ENCODE measurements at places on chromosomes 7 and 10. TPM values are rescaled to one million over a fixed set of nuclear protein-coding genes. Genes with fewer than 3 reads are reported as not detected.

RADIL gene
- 0.50 TPM for total RNA-seq

H2BK1 gene
- total RNA-seq = 0.76 TPM

AEBP1 gene
- 15.7 TPM for total RNA-seq

ZNF277 gene
- total RNA-seq = 14.8 TPM

CYP3A4 gene
- total RNA-seq = not detected

PCDH15 gene
- total RNA-seq = not detected

GSTK1 gene
- 255 TPM for total RNA-seq

MALSU1 gene
- 55.0 TPM for total RNA-seq

CCDC172 gene
- total RNA-seq = not detected

OR6B1 gene
- not detected for total RNA-seq

TAF3 gene
- total RNA-seq = 14.6 TPM

DNA sequence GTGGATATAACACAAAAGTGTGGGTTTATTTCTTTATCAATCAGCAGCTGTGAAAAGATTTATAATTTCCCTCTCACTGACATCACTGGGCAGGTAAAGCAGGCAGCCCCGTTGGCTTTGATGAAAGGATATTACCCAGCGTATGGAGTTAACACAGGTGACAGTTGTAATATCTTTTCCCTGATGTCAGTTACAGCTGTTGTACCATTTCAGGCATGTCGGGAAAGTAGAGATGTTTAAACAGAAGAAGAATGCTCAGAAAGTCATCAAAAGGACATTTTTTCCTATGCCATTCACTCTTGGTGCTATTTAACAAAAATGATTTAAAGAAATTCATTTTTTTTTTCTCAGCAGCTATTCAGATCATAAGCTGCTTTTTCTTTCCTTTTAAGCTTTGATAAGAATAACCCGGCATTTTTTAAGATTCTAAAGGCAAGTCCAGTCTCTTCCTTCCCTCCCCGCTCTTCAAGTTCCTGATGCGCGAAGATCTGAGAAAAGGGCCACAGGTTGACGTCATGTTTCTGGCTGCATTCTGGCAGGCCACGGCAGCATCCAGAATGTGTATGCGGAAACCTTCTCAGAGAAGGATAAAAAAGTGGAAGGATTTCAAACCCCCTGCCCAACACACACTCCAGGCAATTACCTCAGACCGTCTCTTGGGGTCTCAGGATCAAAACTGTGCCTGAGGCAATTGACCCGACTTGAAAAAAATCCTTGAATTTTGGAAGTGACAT is 32.5 kb upstream of the ADAM12 start:
- no peaks in the 10 kb centered on the region for H3K27me3 ChIP-seq
- no peaks in the 10 kb centered on the region for H3K4me1 ChIP-seq
- H3K36me3 ChIP-seq = no peaks in the 10 kb centered on the region

DNA sequence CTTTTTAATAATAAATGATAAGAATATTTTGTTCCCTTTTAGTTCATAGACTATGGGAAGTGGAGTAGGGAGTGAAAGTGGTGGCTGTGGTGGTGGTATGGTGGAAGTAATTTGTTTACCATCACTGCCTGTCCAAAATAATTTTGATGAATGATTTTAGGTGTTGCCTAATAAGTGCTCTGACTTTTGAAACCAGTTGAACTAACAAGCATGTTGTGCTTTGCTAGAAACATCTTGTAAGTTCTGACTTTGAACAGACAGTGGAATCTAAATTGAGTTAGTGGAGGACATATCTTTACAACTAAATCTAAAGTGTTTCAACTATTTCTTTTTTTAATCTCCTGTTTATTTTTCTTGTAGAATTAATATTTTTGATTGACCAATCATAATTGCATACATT is 49.7 kb downstream of the ZEB1 start:
- no peak overlapping the region for H3K4me3 ChIP-seq
- DNase-seq = no peak
- no peaks in the 10 kb centered on the region for H3K27me3 ChIP-seq
- H3K36me3 ChIP-seq = peaks cover 3% of the 10 kb centered on the region
- H3K27ac ChIP-seq = no peak overlapping the region

DNA sequence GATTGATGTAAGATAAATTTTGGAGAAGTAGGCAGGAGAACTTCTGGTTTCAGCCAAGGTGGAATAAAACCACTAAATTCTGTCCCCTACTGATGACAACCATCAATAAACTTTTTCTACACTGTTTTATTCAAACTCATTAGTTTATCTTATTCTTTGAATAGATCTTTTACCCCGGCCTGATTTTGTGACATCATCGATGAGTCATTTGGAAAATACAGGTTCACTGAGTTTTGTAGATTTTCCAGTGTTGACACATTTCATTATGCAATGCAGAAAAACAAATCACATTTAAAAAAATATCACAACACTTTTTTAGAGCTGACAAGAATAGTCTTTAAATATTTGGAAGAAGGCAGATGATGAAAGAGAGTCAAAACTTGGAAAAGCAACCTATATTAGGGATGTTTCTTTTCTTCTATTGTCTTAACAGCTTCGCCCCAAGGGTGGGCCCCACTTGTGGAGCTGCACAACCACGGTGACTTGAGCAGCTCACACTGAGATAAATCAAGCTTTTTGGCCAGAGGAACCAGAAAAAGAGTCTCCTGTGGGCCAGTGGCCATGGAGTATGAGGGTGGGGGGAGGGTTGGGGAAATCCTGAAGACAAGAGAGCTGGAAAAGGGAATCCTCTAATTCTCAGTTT is 112.8 kb downstream of the PTEN start:
- no peak overlapping the region for H3K4me3 ChIP-seq
- no peak overlapping the region for H3K27ac ChIP-seq
- peaks cover 9% of the 10 kb centered on the region for H3K36me3 ChIP-seq

DNA sequence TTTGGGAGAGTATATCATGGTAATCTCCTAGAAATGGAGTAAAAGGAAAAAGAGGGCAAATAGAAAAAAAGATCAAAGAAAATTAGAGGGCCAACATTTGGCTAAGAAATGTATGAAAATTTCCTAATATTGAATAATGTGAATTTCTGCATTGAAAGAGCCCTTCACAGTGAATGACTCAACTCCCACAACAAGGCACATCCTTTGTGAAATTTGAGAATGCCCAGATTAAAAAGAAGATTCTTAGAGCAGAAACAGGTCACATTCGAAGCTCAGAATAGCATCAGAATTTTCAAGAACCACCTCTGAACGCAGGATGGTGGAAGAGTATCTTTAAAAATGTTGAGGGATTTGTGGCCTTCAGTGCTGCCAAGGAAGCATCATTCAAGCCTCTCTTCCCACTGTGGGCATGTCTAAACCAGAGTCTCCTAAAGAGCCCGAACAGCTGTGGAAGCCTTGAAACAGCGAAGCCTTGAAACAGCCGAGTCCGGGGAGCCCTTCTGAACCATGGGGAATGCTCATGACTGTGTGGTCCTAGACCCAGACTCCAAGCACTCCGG is 43.6 kb downstream of the GUSB start:
- H3K36me3 ChIP-seq = peaks cover 11% of the 10 kb centered on the region
- no peak for DNase-seq
- no peak overlapping the region for H3K4me3 ChIP-seq
- H3K27ac ChIP-seq = no peak overlapping the region

DNA sequence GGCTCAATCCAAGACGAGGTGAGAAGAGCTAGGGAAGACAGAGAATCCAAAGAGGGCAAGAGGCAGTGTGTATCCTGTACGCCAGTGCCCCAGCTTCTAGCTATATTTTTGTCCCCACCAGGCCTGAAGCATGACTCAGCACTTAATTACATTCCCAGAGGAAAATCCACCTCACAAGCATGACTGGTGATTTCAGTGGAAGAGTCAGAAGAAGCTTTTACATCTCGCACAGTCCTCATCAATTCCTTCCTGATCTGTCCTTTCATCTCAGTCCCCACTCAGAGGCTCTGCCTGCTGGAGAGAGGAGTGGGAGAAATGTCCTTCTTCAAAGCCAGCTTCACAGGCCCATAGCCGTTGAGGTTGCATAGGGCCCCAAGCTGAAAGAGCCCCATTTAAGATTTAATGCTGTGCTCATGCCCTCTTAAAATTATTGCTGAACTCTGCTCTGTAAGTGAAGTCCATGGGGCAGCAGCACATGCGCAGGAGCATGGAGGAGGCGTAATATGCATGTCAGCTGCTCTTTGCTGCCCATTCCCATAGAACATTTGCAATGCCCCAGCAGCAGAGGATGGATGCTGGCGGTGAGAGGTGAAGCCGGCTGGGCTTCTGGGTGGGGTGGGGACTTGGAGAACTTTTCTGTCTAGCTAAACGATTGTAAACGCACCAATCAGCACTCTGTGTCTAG is 39.0 kb upstream of the AOAH start:
- no peak for DNase-seq
- no peak overlapping the region for H3K27ac ChIP-seq
- peaks cover 33% of the 10 kb centered on the region for H3K4me1 ChIP-seq
- peaks cover 2% of the 10 kb centered on the region for H3K36me3 ChIP-seq
- no peak overlapping the region for H3K4me3 ChIP-seq

DNA sequence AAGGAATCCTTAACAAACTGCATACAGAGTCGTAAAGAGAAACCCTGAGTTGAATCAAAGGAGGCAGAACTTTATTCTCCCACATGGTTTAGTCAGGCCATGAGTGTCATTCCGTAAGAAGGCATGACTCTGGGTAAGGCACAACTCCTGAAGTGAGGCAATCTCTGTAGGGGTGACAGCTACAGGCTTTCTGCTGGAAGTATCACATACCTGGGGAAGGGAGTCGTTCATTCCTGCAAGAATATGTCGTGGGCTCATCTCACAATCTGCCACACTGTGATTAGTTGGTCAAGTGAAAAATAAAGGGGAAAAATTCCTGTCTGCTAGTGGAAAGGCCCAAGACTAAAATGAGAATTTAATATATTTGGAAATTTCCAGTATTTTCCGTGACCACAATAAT is 392.6 kb downstream of the POM121L12 start:
- H3K4me3 ChIP-seq = no peak overlapping the region
- H3K36me3 ChIP-seq = no peaks in the 10 kb centered on the region
- H3K27ac ChIP-seq = no peak overlapping the region
- H3K27me3 ChIP-seq = no peaks in the 10 kb centered on the region
- H3K4me1 ChIP-seq = no peaks in the 10 kb centered on the region

GRCh38 chr7:158840604-158841003 is 11.3 kb upstream of the ESYT2 start:
- peaks cover 4% of the 10 kb centered on the region for H3K36me3 ChIP-seq
- H3K4me3 ChIP-seq = no peak overlapping the region
- H3K27me3 ChIP-seq = peaks cover 2% of the 10 kb centered on the region
- peaks cover 29% of the 10 kb centered on the region for H3K4me1 ChIP-seq
- no peak overlapping the region for H3K27ac ChIP-seq

DNA sequence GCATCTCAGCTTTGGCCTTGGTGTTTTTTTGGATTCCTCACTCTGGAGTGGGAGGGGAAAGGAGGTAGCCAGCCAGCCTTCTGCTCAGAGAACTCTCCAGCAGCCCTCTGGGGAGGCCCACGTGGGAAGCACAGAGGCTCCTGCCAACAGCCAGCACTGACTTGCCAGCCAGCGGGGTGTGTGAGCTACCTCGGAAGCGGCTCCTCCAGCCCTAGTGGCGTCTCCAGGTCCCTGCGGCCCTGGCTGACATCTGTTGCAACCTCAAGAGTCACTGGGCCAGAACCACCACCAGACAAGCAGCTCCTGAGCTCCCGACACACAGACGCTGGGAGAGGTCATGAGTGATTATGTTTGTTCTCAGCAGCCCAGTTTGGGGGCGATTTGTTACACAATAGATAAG is 180.2 kb upstream of the FZD8 start:
- H3K4me3 ChIP-seq = no peak overlapping the region
- no peaks in the 10 kb centered on the region for H3K27me3 ChIP-seq
- DNase-seq = no peak
- H3K36me3 ChIP-seq = no peaks in the 10 kb centered on the region
- no peaks in the 10 kb centered on the region for H3K4me1 ChIP-seq

DNA sequence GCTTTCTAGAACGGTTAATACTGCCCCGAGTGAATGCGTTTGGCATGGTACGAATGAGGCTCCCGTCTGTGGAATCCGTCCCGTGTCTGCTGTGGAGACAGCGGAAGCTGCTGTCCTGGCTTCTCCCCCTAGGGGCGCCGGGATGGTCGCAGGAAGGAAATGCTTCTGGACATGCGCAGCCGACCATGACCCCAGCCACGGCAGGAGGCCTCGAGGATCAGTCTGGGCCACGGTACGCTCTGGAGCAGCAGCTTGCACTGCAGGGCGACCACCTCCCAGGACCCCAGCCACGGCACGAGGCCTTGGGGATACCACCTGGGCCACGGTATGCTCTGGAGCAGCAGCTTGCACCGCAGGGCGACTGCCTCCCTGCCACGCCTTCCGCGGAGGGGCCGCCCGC is 107.9 kb downstream of the CYTH3 start:
- H3K4me1 ChIP-seq = peaks cover 25% of the 10 kb centered on the region
- H3K27me3 ChIP-seq = no peaks in the 10 kb centered on the region
- no peak for DNase-seq
- no peak overlapping the region for H3K4me3 ChIP-seq
- H3K36me3 ChIP-seq = peaks cover 18% of the 10 kb centered on the region

DNA sequence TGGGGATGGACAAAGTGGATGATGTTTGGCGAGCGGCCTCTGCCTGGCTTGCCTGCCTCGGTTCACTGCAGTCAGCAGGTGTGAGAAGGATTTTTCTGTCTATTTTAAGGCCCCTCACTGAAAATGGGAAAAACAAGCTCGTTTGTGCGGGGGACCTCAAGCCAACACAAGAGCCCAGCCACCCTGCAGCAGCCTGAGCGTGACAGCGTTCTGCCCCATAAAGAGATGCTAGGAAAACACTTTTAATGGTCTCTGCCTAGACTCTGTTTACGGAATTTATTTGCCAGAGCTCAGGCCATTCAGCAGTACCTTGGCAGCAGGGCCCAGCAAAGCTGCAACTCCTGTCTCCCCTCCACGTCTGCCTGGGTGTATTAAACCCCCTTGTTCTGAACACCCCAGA is 131.7 kb downstream of the GRK5 start:
- H3K4me1 ChIP-seq = peaks cover 32% of the 10 kb centered on the region
- H3K36me3 ChIP-seq = peaks cover 4% of the 10 kb centered on the region
- DNase-seq = no peak
- no peak overlapping the region for H3K4me3 ChIP-seq
- H3K27ac ChIP-seq = no peak overlapping the region

- H3K27me3 ChIP-seq = no peaks in the 10 kb centered on the region
- no peaks in the 10 kb centered on the region for H3K36me3 ChIP-seq
- no peak for DNase-seq
- no peak overlapping the region for H3K4me3 ChIP-seq
- H3K4me1 ChIP-seq = no peaks in the 10 kb centered on the region
Observed at GRCh38 chr10:107546986-107547385, 382.5 kb upstream of the SORCS1 start.

DNA sequence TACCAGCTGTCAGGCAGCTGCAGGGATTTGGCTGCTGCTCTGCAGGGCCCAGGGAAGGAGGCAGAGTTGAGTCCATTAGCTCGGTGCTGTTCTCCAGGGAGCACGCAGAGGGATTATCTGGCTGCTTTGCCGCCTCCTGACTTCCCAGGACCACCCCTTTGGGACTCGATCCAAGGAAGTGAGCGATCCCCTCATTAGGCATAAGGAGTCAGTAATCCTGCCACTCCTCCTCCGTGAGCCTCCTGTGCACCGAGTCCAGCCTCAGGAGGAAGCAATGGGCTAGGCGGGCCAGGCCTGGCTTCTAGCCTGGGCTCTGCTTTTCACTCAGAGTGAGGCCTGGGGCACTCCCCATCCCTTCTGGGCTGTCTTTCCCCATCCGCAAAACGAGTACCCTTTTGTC is 417.9 kb downstream of the RPS24 start:
- no peaks in the 10 kb centered on the region for H3K27me3 ChIP-seq
- no peaks in the 10 kb centered on the region for H3K4me1 ChIP-seq
- no peak overlapping the region for H3K4me3 ChIP-seq
- no peaks in the 10 kb centered on the region for H3K36me3 ChIP-seq
- no peak for DNase-seq
- H3K27ac ChIP-seq = no peak overlapping the region
